ENCODE measurements at places on chromosomes 1 and 21.

GRCh38 chr1:56434740-56435139 is 144.6 kb downstream of the PLPP3 start:
- no peak for DNase-seq

DNA sequence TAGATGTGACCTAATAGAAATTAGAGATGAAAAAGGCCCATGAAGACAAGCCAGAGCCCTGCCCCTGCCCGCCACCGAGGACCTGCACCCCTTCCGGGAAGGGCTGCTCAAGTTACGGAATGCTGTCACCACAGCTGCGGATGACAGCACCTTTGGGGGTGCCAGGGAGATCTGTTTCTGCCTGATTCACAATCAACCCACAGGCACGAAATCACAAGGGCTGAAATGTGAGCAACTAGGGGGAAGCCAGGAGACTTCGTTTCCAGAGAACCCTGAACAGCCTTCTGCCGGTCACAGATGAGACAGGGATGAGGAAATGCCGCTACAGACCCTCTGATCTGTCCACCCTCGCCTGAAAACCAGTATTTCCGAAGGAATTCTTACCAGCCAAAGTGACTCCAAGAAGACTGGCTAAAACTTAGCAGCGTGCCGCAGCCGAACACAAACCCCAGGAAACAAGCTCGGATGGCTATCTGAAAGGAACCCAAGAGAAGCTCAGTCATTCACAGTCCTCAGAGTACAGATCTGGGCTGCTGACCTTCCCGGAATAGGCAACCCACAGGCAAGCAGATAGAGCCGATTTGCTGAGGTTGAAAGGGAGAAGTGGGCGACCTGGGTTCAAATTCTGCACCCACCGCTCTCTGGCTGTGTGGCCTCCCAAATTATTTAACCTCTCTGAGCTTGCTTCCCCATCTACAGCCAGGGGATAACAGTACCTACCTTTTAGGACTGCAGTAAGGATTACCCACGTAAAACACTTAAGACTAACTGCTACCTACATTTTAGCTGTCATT is 1.1 kb downstream of the ICMT start:
- DNase-seq = peak; percentile 27

DNA sequence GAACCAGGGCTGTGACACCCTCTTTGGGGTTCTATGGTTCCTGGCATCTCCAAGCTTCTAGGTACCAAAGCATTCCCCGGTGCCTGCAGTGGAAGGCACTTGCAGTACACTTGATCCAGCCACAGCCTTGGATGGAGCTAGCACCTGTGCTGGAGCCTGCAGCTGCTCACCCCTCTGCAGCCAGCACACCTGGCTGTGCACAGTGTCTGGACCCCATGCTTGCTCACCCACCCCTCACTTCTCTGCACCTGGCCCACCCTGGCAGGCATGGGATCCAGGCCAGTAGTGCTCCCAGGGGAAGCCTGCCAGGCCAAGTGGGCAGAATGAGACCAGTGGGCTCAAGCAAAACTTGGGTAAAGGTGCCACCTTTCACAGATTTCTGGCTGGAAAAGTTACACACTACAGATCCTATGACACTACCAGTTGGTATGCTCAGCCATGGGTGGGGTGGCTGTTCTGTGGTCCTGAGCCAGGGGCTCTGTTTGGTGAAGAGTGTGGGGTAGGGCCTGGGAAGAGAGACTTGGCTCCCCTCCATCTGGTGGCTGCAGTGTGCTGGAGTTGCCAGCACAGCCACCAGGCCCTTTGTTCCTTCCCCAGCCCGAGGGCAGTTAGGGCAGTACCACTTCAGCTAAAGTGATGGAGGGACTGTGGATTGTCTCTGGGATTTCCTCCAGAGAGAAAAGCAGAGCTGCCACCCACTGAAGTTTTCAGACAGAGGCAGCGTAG is 157.8 kb upstream of the LRRC7 start:
- DNase-seq = no peak

GRCh38 chr1:246698466-246699094 is 25.6 kb upstream of the SCCPDH start:
- DNase-seq = no peak

DNA sequence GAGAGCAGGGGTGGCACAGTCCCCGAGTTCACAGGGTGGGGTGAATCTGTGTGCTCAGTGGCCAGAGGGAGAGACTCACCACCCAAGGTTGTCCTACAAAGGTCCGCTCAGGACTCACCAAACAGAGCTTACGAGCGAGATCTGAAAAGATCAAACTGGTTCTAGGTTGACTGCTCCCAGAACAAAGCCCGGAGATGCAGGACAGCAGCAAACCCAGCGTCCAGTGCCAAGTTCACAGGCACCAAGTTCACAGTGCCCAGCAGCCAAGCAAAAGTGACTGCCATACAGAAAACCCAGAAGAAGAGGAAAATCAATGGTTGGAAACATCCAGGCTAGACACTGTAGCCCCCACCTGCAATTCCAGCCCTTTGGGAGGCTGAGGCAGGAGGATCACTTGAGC is 35.7 kb downstream of the AGPAT3 start:
- DNase-seq = no peak

DNA sequence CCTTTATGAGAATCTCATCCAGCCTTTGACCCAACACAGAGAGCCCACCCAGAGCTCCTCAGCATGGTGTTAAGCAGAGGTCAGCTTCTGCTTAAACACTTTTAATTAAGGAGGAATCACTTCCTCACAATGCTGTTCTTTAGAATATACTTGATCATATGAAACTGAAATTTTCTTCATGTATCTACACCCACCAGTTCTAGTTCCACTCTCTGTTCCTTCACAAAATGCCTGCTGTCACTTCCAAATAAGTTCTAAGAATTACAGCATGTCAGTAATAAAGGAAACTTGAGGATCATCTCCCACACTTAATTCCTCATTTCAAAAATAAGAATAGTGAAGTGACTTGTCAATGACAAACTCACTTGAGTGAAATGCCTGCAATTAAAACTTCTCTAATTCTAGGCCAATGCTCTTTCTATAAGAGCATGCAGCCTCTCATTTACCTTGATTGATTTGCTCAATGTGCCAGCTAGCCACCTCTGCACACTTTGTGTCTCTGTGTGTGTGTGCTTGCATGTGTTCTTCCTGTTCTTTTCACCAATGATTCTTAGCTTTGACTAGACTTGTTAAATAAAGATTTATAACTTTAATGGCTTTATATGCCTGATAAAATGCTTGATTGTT is 356.3 kb downstream of the PLPP3 start:
- DNase-seq = no peak

- DNase-seq = no peak
Measured at GRCh38 chr21:23374155-23374554, 2233.1 kb downstream of the MRPL39 start.

DNA sequence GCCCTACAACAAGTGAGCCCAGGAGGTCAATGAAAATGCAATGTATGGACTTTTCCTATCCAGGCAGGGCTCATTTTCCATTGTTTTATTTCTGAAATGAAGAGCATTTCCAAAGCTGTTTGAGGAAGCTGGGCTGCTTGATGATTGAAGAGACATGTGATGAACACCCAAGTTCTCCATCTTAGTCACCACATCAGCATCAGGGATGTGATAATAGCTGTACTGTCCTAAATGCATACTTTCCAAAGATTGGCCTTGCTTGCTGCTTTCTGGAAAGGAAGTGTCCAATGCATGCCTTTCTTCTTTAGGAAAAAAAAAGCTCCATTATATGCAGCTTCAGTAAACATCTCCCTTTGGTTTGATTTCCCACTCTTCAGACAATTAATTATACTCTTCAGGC is 425.9 kb upstream of the RUNX1 start:
- no peak for DNase-seq

GRCh38 chr1:32063261-32063681 is 9.5 kb upstream of the TMEM39B start:
- peak; percentile 58 for DNase-seq

DNA sequence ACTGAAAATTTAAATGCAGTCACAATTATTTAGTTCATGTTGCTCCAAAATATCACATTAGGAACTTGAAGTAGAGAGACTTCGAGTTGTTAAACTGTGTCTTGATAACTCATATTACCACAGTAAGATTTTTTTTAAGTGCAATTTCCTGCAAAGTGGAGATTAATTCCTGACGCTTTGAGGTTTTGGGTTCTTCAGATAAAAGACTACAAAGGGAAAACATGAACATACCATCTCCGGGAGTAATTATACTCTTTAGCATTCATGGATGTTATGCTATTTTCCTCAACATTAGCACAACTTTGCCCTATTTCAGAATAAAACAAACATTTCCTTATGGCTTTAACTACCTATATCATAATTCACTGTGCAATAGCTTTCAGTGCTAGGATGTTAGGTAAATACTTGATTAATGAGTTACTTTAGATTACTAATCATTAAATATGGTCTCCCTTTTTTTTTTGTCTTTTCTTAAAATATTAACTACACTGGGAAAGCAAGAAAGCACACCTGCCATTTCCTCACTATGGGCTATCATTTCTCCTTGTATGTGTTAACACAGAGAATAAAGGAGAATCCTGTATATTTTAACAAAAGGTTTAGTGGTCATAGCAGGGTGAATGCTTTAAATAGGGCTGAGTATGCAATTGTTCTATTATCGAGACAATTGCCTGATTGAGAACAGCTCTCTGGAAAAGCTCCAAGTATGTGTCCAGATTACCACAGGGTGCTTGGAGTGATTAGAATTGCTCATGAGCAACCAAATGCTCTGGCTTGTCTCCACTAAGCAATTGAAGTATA is 252.5 kb upstream of the C1orf105 start:
- no peak for DNase-seq

DNA sequence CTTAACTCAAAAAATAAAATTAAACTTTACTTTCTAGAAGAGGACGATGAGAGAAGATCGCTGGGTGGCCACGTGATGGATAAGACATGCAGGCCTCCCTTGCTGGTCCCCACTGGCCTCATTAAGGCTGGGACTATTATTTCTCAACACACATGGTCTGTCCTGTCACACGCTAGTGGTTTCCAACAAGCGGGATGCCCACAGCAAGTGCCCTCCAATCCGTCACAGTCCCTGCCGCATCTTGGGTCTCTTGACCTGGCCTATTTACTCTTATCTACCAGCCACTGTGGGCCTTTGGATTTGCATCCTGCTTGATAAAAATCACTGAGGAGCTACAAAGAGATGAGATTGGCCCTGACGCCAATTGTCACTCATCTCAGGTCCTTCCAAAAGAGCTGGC is 30.0 kb downstream of the CAPZB start:
- DNase-seq = no peak

All from HTR-8/SVneo (cell line).